ENCODE measurements at places on chromosomes 16 and 17. TPM values are rescaled to one million over a fixed set of nuclear protein-coding genes. Genes with fewer than 3 reads are reported as not detected.

Gene IL17C
- total RNA-seq, result not detected

Gene PRSS22
- 0.62 TPM for total RNA-seq

Gene SMURF2
- 31.5 TPM for total RNA-seq

Gene KRT28
- not detected for total RNA-seq

Gene RNF222
- not detected for total RNA-seq

Gene TXNDC17
- 364 TPM for total RNA-seq

Gene ABCA8
- total RNA-seq, result 0.61 TPM

Gene CPNE2
- total RNA-seq, result 52.1 TPM

Gene PIRT
- total RNA-seq, result not detected

Gene OTOP3
- total RNA-seq, result not detected

Gene OR4D1
- 0.02 TPM for total RNA-seq

Gene ABCA6
- 0.02 TPM for total RNA-seq

Gene PRAC2
- not detected for total RNA-seq

Gene CLDN7
- total RNA-seq, result 2.6 TPM

Gene EVI2B
- total RNA-seq, result 0.09 TPM

Gene UTS2R
- 0.06 TPM for total RNA-seq

Gene HOXB6
- total RNA-seq, result 4.0 TPM

Gene HNF1B
- 17.4 TPM for total RNA-seq

Gene CHD9NB
- total RNA-seq, result 1.3 TPM

Gene TPSB2
- not detected for total RNA-seq

Gene LGALS9C
- not detected for total RNA-seq

Gene ODAD4
- total RNA-seq, result 1.6 TPM

Gene COL1A1
- total RNA-seq, result 9.3 TPM

Gene PKMYT1
- 57.1 TPM for total RNA-seq

Gene CCL17
- not detected for total RNA-seq

Gene ERN2
- total RNA-seq, result not detected

Gene SMG1
- total RNA-seq, result 26.4 TPM

Gene ASGR1
- 0.42 TPM for total RNA-seq

Gene GPATCH8
- total RNA-seq, result 26.4 TPM

Gene TSNAXIP1
- total RNA-seq, result 0.65 TPM

Gene HSPB9
- total RNA-seq, result not detected

Gene DNAH17
- 1.1 TPM for total RNA-seq

Gene CDH5
- total RNA-seq, result 0.22 TPM

Gene APOBR
- 0.08 TPM for total RNA-seq

Gene SLC4A1
- total RNA-seq, result 0.02 TPM

Gene DHRS7C
- total RNA-seq, result not detected

Gene CIITA
- total RNA-seq, result 0.09 TPM

All from A549 treated with dexamethasone at 1 μM for 4 hours (cell line).